ENCODE measurements at places on chromosomes 7 and 10. TPM values are rescaled to one million over a fixed set of nuclear protein-coding genes. Genes with fewer than 3 reads are reported as not detected.

DNA sequence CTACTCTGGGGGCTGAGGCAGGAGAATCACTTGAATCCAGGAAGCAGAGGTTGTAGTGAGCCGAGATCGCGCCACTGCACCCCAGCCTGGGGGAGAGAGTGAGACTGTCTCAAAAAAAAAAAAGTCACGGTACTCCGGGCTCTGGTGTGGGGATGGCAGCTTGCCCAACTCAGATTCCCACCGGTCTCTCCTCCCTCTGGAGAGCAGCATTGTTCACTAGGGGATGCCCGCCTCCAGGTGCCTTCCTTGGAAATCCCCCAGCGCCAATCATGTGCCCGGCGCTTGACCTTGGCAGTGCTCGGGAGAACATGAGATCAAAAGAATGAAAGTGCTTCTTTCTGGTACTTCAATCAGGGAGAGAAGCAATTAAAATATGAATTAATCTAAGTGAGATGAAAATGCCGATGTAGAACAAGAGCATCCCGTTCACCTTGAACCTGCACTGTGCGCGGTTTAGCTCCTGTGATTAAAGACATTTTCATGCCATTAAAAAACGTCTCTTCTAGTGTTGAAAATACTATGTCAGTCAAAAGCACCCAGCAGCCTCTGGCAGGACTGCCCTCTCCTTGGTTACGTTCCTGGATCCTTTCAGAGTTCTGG, 1127.3 kb upstream of the AUTS2 start:
- no peaks in the 10 kb centered on the region for H3K36me3 ChIP-seq
- H3K27ac ChIP-seq, result no peak overlapping the region
- no peak overlapping the region for H3K4me3 ChIP-seq
- no peaks in the 10 kb centered on the region for H3K4me1 ChIP-seq
- no peaks in the 10 kb centered on the region for H3K27me3 ChIP-seq

GRCh38 chr10:6729071-6729774, 149.1 kb upstream of the PRKCQ start:
- H3K36me3 ChIP-seq, result no peaks in the 10 kb centered on the region
- H3K27ac ChIP-seq, result no peak overlapping the region
- no peaks in the 10 kb centered on the region for H3K27me3 ChIP-seq
- H3K4me3 ChIP-seq, result no peak overlapping the region
- H3K4me1 ChIP-seq, result peaks cover 11% of the 10 kb centered on the region

DNA sequence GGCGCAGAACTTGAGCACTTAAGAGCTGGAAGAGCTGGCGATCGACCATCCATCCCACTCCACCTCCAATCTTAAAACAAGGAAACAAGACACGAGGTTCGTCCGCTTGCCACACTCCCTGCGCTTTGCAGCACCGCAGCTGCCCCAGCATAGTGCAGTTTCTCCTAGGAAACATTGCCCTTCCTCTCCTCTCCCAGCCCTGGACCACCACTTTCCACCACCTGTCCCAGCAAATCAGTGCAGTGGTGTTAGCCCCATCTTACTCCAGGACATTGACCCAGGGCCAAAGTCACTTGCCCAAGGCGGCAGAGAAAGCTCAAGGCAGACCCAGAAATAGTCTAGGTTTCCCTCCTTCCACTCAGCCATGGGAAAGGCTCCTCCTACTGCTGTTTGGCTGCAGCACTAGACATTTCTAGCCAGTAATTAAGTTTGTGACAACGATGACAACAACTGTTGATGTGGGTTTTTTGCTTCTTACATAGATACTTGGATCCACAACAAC, 1.5 kb upstream of the PARD3 start:
- peak overlapping the region; percentile 80 for H3K27ac ChIP-seq
- no peaks in the 10 kb centered on the region for H3K27me3 ChIP-seq
- H3K4me3 ChIP-seq, result peak overlapping the region; percentile 81
- no peaks in the 10 kb centered on the region for H3K36me3 ChIP-seq
- H3K4me1 ChIP-seq, result peaks cover 28% of the 10 kb centered on the region

DNA sequence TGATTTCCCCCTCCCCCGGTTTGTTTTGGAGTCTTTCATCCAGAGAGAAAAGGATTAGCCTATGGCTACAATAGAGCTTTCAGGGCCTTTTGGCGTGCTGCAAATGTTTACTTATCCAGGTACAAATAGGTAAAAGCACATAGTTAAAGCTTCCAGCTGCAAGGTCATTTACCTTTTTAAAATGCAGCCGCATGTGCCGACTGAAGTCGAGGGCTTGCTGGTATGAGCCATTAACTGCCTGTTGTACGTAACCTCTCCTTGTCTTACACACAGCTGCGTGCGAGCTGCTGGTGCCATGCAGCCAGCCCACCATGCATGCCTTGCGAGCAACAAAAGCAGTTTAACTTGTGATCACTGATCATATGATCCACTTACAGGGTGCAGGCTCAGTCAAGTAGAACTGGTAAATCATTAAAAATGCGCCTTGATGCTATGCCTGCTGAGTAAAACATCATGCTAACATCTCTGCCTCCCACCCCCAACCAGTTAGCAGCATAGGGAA, 866.4 kb downstream of the LRMDA start:
- no peaks in the 10 kb centered on the region for H3K36me3 ChIP-seq
- H3K4me3 ChIP-seq, result no peak overlapping the region
- no peak overlapping the region for H3K27ac ChIP-seq
- H3K27me3 ChIP-seq, result peaks cover 3% of the 10 kb centered on the region

Gene SPDYE6
- polyA plus RNA-seq, result 0.05 TPM

Gene GIMAP8
- 4.4 TPM for polyA plus RNA-seq

- peak overlapping the region; percentile 79 for H3K4me3 ChIP-seq
- no peaks in the 10 kb centered on the region for H3K36me3 ChIP-seq
- H3K27me3 ChIP-seq, result no peaks in the 10 kb centered on the region
- DNase-seq, result no peak
- peaks cover 6% of the 10 kb centered on the region for H3K4me1 ChIP-seq
Observed at GRCh38 chr7:102395592-102395872, 631 bp upstream of the PRKRIP1 start.

Gene CUZD1
- 0.25 TPM for polyA plus RNA-seq

DNA sequence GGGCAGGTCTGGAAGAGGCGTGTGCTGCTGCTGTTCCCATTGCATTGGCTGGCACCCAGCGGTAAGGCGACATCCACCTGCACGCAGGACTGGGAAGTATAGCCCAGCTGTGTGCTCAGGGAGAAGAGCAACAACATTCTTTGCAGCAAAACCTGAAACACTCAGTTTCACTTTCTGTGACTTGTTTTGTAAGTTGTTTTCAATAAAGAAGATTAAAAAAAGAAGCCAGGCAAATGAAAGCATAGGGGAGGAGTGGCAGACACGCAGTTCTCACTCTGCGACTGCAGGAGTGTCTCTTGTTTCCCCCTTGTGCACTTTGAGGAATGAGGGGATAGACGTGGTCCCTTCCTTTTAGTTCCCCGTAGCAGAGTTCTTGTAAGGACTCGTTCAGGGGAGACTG, 5.8 kb downstream of the FBH1 start:
- no peak overlapping the region for H3K27ac ChIP-seq
- H3K36me3 ChIP-seq, result peaks cover 6% of the 10 kb centered on the region
- H3K4me3 ChIP-seq, result no peak overlapping the region
- DNase-seq, result no peak
- H3K4me1 ChIP-seq, result peaks cover 32% of the 10 kb centered on the region
- H3K27me3 ChIP-seq, result no peaks in the 10 kb centered on the region

GRCh38 chr10:77421591-77421990, 216.0 kb downstream of the KCNMA1 start:
- no peak overlapping the region for H3K4me3 ChIP-seq
- H3K27ac ChIP-seq, result no peak overlapping the region
- H3K36me3 ChIP-seq, result no peaks in the 10 kb centered on the region
- H3K4me1 ChIP-seq, result peaks cover 5% of the 10 kb centered on the region

Gene NAT16
- 0.01 TPM for polyA plus RNA-seq

DNA sequence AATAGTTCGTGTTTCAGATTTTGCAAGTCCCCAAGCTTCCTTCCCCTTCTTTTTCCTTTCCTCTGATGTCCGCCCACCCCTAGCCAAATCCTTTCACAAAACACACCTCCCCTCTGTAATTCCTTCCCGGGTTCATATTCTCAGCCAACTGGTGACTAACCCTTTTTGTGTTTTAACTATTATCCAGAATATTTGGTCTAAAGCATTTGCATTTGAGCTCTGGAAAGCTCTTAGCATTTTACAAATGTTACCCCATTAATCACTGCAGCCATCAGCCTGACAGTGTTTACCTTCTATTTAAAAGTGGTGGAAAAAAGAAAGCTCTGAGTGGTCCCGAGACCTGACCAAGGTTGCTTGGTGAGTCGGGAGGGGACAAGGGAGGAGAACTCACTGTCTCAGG, 139.0 kb downstream of the CREB5 start:
- H3K36me3 ChIP-seq, result no peaks in the 10 kb centered on the region
- H3K27me3 ChIP-seq, result no peaks in the 10 kb centered on the region
- no peaks in the 10 kb centered on the region for H3K4me1 ChIP-seq
- DNase-seq, result no peak
- no peak overlapping the region for H3K4me3 ChIP-seq

DNA sequence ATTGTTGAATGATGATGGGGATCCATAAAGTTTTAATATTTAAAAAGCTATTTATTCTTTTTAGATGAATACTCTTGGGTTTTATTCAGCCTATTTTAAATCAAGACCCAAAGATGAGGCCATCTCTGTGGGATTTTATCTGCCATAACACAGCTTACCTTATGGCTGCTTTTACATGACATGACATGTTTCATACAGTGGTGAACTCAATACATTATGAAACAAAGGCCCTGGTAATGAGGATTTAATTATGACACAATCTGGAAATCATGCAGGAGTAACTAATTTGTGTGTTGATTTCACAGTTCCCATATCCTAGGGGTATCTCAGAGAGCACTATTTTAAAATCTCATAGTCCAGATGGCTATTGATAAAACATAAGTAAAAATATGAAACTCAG, 661.8 kb upstream of the FZD8 start:
- H3K4me1 ChIP-seq, result no peaks in the 10 kb centered on the region
- H3K27me3 ChIP-seq, result peaks cover 3% of the 10 kb centered on the region
- DNase-seq, result no peak
- no peaks in the 10 kb centered on the region for H3K36me3 ChIP-seq

Gene TEX47
- polyA plus RNA-seq, result not detected

Gene VSTM4
- 1.1 TPM for polyA plus RNA-seq

- DNase-seq, result no peak
- H3K27ac ChIP-seq, result no peak overlapping the region
- H3K27me3 ChIP-seq, result no peaks in the 10 kb centered on the region
- H3K36me3 ChIP-seq, result no peaks in the 10 kb centered on the region
Observed at GRCh38 chr7:2417981-2418481, 14.6 kb downstream of the CHST12 start.

Gene MAGI2
- 0.46 TPM for polyA plus RNA-seq

DNA sequence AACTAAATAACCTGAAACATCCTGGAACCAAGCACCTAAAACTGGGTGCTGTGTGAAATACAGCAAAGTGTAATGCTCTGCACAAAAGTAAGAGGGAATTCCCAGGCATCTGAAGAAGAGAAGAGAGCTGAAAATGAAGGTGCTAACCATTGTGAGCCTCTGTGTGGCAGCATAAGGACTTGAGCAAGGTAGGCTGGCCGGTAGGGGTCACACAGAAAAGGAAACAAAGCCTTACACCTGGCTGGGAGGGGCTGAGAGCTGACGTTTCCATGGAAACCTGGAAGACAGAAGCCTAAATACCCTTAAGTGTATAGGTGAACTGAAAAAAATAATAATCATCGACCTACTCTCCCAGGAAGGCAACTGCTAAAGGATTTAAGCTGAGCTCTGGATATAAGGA, 48.6 kb downstream of the CUL1 start:
- H3K36me3 ChIP-seq, result peaks cover 2% of the 10 kb centered on the region
- H3K4me3 ChIP-seq, result no peak overlapping the region
- H3K27me3 ChIP-seq, result no peaks in the 10 kb centered on the region

DNA sequence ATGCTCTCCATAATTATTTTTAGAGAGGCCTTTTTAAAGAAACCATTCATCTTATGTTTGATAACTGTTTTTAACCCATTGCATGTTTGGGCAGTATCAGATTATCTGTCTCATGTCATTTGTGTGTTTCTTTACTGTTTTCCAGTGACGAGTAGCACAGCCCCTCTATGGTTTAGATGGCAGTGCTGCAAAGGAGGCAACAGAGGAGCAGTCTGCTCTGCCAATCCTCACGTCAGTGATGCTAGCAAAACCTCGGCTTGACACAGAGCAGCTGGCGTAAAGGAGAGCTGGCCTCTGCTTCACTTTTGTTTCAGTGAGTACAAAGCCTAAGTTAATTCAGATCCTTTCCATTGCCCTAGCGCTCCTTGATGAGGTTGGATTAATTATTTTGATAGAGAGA, 80.4 kb upstream of the GARIN1A start:
- H3K27me3 ChIP-seq, result no peaks in the 10 kb centered on the region
- peaks cover 12% of the 10 kb centered on the region for H3K4me1 ChIP-seq
- no peak overlapping the region for H3K4me3 ChIP-seq
- peaks cover 54% of the 10 kb centered on the region for H3K36me3 ChIP-seq
- no peak for DNase-seq

Gene CPED1
- polyA plus RNA-seq, result 4.9 TPM

DNA sequence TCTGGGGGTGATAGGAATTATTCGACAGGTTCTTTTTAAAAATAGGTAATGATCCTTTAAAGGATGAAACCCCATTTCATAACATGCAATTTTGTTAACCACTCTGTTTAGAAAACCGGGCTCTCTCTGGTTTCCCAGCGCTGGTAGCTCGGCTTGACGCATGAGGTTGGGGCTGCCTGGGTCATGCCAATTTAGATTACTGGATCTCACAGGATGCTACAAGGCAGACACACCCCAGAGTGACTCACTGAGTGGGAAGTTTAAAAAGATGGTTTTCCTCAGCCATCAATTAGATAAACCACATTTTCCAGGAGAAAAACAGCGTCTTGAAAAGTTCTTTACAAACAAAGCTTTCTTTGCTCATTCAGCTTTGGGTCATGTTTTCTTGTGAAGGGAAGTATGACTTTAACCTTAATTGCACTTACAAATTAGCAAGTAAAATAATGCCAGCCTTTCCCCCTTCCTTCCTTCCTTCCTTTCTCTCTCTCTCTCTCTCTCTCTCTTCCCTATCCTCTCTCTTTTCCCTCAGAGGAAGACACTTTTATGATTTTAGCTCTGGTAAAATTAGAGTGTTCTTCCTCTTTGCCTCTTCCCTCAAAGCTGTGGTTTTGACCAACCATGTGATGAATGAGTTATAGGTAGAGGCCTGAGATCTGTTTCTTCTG, 99.8 kb downstream of the EPDR1 start:
- peak; percentile 36 for DNase-seq
- no peaks in the 10 kb centered on the region for H3K27me3 ChIP-seq
- H3K4me1 ChIP-seq, result no peaks in the 10 kb centered on the region
- H3K27ac ChIP-seq, result no peak overlapping the region
- no peak overlapping the region for H3K4me3 ChIP-seq

GRCh38 chr10:77682393-77683087, 44.9 kb upstream of the KCNMA1 start:
- no peak for DNase-seq
- H3K27me3 ChIP-seq, result peaks cover 3% of the 10 kb centered on the region
- no peak overlapping the region for H3K4me3 ChIP-seq
- H3K27ac ChIP-seq, result no peak overlapping the region
- H3K4me1 ChIP-seq, result no peaks in the 10 kb centered on the region

Gene VWA2
- not detected for polyA plus RNA-seq

Gene NPC1L1
- 0.10 TPM for polyA plus RNA-seq

DNA sequence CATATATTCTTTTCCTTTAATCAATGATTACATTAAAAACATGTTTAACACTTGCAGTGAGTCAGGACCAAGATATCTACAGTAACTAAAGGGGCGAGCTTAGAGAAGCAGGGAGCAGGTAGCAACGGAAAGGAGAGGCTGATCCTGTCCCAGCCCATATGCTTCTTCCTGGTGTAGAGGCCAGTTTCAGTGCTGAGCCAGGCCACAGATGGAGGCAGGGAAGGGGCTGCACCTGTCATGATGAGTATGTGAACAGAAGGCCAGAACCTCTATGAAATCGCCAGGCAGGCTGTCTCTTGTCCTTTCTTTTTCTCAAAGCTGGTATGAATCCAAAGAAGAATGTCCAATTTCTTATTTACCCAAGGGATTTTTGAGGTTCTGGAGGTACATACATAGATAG, 16.3 kb downstream of the REEP3 start:
- H3K4me3 ChIP-seq, result no peak overlapping the region
- H3K27me3 ChIP-seq, result no peaks in the 10 kb centered on the region
- H3K4me1 ChIP-seq, result peaks cover 7% of the 10 kb centered on the region
- no peak for DNase-seq
- H3K27ac ChIP-seq, result peak overlapping the region; percentile 39
- no peaks in the 10 kb centered on the region for H3K36me3 ChIP-seq
